T-helper 17 cell (primary cell): ENCODE measurements at places on chromosomes 2 and 18.

DNA sequence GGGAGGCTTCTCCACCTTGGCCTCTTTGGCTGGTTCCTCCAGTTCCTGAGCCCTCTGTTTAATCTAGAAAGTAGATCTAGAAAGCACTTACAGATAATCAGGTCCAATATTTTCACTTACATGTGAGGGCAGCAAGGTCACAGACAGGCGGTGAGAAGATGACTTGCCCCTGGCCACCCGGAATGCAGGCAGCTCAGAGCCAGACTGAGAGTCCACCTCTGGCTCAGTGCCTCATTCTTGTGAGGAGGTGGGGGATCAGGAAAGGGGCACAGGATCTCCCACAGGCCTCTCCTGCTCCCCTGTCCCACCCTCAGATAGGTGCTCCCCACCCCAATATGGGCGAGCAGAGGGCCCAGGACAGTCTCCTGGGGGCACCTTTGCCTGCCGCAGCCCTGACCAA is 5.8 kb downstream of the WNT6 start:
- DNase-seq: no peak

DNA sequence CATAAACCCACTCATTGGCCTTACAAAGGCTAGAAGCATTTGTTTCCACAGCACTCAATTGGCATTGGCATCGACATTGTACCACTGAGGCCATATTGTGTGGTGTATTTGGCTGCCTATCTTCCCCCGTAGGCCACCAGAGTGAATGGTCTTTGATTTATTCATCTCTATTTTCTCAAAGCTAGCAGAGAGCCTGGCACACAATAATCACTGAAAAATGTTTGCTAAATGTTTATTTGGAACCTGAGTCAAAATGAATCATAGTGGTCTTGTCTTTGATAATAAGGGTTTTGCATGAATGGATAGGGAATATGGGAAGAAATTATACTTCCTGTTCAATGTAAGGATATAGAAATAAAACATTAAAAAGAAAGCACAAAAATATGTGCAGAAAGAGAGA is 107.3 kb upstream of the SLC8A1 start:
- no peak for DNase-seq

DNA sequence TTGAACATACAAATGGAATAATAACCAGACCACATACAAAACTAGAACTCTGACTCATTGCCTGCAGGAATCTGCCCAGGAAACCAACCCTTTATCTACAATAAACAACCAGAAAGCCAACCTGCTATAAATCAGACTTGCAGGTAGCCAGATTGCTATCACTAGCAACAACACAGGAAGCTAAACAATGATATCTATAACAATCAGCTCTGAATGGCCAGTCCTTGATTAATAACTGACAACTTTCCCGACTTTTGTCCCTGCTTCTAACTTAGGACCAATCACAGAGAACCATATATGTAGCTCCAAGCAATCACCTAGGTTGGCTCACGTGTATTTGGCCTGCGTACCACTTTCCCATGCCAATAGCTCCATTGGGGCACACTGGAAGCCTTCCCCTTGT is 470.8 kb downstream of the RIT2 start:
- DNase-seq: no peak

DNA sequence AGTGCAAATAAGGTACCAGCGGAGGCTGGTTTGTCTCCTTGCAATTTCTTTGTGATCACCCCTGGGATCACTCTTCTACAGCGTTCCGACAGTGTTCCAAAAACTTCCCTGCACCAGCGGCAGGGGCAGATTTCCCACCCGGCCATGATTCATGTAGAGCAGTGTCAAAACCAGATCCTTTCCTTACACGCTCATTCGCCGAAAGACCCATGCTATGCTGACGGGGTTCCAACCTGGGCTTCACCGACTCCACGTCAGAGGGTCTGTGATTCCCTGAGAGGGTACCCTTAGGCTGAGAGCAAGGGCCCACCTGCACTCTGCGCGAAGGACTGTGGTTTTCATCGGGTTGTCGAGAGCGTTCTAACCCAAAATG is 423 bp upstream of the TTC27 start:
- DNase-seq: peak; percentile 23

GRCh38 chr2:200359552-200359951 is 53.1 kb downstream of the SPATS2L start:
- no peak for DNase-seq

GRCh38 chr2:216994353-216994854 is 134.5 kb upstream of the TNP1 start:
- DNase-seq: no peak

DNA sequence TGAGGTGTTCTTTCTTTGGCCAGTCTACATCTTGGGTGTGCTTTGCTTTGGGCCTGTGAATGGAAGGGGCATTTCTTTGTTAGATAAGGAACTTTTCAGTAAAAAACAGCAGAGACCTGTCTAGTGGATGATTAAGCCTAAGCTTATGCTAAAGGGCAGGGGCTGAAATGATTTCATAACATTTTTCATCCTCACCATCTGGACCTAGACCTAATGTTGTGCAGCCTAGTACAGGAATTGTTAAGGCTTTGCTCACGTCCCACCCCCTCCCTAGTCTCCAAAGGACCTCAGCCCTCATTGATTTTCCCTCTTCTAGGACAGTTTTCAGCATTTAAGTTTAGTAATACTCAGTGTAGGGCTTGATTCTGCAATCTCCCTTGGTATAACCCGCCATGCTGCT is 111.8 kb downstream of the PRKCE start:
- DNase-seq: no peak

GRCh38 chr2:69026691-69027459 is 13.9 kb downstream of the ANTXR1 start:
- DNase-seq: no peak

DNA sequence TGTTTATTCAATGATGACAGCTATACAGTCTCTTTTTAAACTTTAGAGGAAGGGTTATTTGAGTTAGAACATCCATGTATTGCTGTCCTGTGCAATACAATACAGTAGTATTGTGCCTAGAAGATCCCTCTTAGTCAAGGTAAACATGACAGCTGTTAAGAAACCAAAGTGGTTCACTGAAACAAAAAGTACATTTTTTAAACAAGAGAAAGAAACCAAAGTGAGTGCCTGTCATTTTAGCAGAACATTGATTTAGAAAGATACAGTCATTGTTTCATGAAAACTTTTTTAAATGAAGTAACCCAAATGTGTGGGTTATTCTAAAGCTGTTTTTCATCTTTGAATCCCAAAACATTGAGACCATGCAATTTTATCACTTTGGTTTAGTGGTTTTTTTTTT is 15.5 kb downstream of the ITPRID2 start:
- DNase-seq: no peak

DNA sequence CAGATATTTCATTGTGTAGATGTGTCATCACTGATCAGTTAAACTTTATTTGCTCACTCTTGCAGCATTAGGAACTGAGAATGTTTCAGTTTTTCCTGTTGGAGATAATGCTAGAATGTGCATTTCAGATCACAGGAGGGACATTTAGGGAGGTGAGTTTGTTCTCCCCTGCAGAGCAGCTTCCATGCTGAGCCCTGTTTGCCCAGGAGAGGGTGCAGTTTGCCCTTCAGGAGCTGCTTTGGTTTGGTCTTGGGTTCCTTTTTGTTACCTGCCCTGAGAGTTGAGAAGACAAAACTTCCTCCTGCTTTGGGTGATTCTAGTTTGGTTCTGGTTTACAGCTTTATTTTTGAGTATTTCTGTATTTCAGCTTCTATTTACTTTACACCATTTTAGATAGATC is 49.9 kb downstream of the DGKD start:
- DNase-seq: peak; percentile 61

- no peak for DNase-seq
Measured at GRCh38 chr18:11927497-11927896, 19.4 kb upstream of the MPPE1 start.

- DNase-seq: no peak
Measured at GRCh38 chr18:45576931-45577330, 38.3 kb upstream of the SLC14A2 start.

DNA sequence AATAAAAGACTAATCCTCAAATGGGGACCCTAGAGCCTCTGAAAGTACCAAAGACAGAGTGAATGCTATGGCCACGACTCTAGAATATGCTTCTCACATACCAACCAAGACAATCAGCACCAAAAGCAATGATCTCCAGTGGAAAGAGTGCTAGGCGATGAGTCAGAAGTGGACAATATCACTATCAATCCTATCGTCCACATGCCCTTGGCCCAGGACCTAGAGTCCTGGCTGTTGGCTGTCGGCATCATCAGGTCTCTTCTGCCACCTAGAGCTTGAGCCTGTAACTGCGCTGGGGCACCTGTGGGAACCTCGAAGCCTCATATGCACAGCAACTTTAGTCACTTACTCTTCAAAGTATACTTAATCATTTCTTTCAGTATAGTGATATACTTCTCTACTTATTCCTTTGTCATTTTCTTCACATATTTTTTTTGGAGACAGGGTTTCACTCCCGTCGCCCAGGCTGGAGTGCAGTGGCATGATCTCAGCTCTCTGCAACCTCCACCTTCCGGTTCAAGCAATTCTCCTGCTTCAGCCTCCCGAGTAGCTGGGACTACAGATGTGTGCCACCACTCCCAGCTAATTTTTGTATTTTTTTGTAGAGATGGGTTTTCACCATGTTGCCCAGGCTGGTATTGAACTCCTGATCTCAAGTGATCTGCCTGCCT is 29.7 kb downstream of the NOL10 start:
- DNase-seq: no peak

DNA sequence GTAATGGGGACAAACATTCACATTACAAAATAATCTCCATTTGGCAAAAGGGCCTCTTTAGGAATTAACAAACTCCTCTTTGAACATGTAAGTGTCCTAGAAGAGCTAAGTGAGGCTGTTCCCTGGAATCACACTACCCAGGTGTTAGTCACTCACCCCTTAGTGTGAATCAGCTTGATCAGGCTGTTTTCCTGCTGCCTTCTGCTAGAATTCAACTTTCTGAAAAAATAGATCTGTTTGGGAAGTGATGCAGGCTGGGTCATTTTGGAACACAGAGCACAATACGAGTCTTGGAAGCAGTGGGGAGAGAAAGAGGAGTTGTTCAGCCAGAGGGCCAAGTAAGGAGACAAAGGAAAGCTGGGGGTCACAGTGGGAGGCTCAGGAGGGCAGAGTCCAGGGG is 40.0 kb downstream of the TTC32 start:
- no peak for DNase-seq

GRCh38 chr2:70823249-70823648 is 2.9 kb upstream of the CLEC4F start:
- no peak for DNase-seq

- DNase-seq: no peak
Measured at GRCh38 chr2:3704692-3705091, 1.3 kb downstream of the DCDC2C start.

- DNase-seq: no peak
Measured at GRCh38 chr2:165818920-165819319, 24.9 kb upstream of the GALNT3 start.

- DNase-seq: peak; percentile 70
Measured at GRCh38 chr2:173964565-173965371, 405 bp downstream of the SP3 start.
